ENCODE measurements at places on chromosomes 6 and 20.

DNA sequence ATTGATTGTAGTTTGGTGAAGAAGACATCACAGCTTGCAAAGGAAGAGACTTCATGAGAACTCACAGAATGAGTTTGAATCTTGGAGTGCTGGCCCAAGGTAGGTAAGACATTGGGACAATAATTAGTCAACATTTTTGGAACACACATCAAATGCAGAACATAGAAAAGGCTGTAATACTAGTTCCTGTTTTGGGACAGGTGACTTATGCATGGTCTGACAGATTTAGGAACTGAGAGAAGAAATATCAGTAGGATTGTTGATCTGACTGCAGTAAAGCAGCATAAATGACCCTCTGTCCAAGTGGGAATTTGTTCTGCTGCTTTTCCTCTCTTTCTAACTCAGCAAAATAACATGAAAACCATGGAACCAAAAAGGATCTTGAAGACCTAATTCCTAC is 102.3 kb upstream of the MAP3K7 start:
- DNase-seq: no peak

DNA sequence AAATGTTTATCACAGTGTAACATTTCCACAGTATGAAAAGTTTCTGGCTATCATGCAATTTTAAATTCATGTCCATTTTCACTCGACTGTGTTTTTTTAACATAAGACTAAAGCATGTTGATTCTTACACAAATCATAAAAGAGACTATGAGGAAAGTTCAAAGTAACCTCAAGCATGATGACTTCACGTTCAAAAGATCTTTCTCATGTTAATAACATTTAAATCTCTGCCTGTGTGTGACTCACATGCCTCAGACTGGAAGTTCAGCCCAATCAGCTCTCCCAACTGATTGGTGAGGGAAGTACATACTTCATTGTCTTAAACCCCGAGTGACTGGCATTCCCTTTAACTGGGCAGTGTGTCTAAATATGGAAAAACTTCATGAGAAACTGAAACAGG is 37.4 kb downstream of the ATXN1 start:
- DNase-seq: no peak

GRCh38 chr6:56757588-56757984 is 114.9 kb upstream of the DST start:
- no peak for DNase-seq

DNA sequence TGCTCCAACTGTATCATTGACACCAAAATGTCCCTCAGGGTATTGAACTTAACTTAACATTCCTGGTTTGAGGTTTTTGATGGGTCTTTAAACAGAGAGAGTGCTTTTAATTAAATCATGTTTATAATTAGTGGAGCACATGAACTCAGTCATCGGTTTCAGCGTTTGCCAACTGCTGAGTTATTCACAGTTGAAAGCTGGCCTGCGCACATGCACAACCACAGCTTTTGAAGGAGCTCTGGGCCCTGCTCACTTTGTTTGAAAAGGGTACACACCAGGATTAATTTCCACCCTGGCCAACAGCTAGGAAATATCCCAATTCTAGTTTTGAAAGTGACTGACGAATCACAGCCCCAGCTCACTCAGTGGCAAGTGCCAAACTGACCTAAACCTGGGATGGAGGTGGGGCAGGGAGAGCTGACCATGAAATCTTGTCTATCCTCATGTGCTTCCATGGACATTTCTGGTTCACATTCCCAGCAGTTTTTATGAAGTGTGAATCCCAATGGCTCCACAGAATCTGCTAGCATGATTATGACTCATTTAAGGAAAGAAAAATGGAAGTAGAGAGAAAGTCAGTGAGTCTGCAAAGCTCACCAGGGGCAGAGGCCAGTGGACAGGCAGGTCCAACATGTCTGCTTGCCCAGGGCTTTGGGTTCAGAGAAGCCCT is 247.8 kb downstream of the FNDC1 start:
- no peak for DNase-seq

DNA sequence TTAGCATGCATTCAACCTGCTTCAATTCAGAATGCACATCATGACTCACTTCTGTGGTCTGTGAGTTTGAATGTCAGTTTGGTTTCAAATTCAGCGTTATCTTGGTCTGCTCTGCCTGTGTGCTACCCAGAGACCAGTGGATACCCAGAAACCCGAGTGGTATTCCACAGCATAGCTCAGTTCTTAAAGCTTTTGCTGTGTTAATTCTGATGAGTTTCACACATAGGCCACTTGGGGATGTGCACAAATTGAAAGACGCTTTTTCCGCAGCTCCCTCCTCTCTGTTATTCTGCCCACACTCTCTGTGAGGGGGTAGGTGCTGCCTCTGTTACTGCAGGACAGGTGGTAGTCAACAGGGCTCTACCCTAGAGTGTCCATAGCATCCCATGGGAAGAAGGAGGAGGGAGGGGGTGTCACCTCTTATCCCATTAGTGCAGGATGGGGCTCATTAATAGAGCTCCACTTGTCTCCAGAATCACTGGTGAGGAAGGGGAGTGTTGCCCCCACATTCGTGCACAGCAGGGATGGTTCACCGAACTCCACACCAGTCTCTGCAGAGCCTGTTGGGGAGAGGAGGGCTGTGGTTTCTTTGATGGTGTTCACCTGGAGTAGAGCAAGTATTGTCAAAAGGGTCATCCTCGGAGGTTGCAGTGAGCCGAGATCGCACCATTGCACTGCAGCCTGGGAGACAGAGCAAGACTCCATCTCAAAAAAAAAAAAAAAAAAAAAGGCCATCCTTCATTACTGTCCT is 29.2 kb upstream of the SDCBP2 start:
- DNase-seq: no peak

DNA sequence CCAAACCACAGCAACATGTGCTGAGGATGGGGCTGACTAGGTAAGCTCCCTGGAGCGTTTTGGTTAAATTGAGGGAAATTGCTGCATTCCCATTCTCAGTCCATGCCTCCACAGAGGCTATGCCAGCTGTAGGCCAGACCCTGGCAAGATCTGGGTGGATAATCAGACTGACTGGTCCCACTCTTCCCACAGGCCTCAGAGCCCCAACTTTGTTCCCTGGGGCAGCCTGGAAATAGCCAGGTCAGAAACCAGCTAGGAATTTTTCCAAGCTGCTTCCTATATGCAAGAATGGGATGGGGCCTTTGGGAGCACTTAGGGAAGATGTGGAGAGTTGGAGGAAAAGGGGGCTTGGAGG is 1.5 kb upstream of the VEGFA start:
- DNase-seq: no peak

- no peak for DNase-seq
Measured at GRCh38 chr20:62543470-62544302, 67.9 kb upstream of the GATA5 start.

GRCh38 chr20:48904566-48905296 is 16.8 kb upstream of the ARFGEF2 start:
- peak; percentile 38 for DNase-seq

DNA sequence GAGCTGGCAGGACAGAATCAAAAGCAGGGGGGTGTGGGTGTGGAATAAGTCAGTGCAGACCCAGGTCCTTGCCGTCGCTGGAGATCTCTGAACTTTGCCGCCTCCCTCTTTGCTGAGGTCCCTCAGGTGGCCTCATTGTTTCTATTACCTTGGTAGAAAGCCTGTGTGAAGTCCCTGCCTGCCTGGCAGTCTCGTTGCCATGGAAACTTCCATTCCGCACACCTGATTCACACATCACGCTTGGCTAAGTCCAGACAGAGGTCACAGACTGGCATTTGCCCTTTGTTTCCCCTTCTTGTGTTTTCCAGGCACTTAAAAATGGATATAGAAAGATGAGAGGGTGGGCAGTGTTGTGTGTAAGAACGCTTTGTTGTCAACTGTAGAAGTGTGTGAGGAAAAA is 260.6 kb downstream of the PRL start:
- DNase-seq: no peak

GRCh38 chr20:57899554-57899953 is 189.7 kb upstream of the PMEPA1 start:
- DNase-seq: no peak

DNA sequence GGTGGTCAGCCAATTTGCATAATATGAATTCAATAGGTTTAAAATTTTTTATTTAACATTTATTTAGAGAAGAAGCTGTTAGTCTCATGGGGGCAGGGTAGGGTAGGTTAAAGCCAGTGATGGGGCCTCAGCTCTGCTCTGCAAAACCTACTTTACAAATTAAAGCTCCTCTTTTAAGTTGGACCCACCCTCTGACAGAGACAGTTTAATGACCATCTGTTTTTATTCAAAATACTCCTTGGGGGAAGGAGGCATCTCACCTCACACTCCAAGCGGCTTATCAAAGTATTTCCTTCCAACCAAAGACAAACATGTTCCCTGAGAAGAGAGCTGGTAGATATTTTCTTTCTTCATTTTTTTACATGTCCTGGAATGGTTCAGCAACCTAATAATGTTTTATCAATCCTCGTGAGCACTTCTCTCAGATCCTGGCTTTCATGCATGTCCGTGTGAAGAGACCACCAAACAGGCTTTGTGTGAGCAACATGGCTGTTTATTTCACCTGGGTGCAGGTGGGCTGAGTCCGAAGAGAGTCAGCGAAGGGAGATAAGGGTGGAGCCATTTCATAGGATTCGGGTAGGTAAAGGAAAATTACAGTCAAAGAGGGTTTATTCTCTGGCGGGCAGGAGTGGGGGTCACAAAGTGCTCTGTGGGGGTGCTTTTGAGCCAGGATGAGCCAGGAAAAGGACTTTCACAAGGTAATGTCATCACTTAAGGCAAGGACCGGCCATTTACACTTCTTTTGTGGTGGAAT is 184.7 kb downstream of the GJA1 start:
- no peak for DNase-seq

DNA sequence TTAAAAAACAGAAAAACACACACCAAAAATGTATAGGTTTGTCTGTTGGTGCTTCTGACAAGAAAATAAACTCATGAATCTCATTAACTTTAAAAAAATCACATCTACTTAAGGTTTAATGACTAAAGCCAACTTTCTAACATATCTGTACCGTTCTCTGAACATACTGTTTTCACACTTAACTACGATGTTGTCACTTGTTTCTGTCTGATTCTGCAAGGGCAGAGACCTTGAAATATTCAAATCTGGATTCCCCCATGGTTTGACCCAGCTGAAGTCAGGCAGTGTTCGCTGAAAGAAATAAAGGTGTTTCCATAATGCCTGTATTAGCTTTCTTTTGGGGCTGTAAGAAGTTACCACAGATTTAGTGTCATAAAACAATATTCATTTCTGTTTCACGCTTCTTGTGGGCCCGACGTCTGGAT is 2.7 kb upstream of the ASXL1 start:
- no peak for DNase-seq

Data from activated T-helper 1 cell treated with anti-CD3 and anti-CD28 coated beads, Interleukin-2, amount 50 U/mL, for 16 hours (primary cell).